ENCODE measurements at places on chromosomes 7 and 10.

GRCh38 chr7:41047789-41048191 is 655.1 kb downstream of the INHBA start:
- no peak for DNase-seq

DNA sequence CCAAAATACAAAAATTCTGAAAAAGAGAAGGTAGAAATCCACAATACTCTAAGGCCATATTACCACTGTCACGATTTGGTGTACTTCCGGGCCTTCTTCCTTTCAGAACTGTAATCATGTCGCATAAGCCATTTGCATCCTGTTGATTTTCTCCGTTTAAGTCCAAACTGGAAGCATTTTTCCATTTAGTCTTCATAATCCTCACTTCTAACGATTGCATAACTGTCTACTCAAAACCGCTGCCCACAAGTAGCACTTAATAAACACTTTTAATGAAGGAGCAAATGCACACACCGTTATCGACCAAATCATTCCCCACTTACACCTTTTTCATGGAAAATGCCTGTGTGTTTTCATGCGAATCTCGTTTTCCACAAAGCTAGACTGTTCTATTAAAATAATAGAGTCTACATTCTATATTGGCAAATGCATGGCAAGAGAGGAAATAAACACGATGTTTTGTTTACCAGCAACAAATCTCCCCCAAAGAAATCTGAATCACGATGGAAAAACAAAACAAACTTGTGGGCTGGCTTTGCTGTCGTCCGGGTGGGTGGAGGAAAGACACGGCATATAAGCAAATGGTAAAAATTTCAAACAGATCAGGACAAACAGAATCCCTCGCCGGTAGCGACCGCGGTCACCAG is 1.0 kb downstream of the ATE1 start:
- no peak for DNase-seq

DNA sequence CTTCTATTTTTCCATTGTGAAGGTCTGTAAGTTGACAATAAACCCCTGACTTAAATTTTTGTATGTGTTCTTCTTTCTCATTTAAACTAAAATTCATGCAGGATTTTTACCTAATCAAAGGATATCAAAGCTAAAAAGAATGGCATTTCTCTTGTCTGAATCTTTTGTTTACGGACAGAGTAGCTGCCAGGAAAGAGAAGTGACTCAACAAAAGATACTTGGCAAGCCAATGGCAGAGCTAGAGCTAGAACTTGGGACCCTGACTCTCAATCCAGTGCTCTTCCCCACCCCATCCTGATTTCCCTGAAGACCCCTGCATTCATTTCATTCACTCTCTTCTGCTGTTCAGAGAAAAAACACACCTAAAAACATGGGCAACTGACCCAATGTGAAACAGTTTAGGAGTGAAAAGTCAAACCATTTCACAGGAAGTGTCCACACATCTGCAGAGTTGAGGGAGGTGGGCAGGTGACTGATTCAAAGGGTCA is 40.2 kb upstream of the PDLIM1 start:
- no peak for DNase-seq

DNA sequence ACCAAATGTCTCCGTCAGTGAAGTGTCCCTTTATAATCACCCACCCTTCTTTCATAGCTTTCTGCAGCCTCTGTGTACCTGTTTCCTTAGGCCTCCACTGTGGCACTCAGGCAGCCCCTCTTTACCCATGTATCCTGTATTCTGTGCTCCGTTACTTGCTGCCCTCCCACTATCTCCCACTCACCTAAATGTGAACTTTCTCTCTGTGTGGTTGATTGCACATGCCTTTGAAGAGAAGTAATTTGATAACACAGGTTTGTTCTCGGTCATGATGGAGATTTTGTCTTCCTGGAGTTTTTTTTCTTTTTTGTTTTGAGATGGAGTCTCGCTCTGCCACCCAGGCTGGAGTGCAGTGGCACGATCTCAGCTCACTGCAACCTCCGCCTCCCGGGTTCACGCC is 61.5 kb downstream of the REEP3 start:
- DNase-seq: no peak

DNA sequence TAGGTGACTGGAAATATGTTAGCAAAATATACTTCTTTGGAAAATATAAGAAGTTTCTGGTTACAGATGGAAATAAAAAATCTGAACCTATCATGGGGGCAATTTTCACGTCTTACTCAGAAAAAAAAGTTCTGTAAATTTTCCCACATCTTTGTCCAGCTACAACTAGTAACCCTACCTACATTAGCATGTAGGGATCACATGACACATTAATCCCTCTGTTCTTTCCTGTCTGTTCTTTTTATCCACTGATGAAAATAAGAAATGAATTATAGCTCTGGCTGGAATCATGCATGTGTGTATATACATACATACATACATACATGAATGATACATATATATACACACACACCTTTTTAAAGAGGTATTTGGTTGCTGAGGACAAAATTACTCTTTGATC is 3.6 kb upstream of the FAM53B start:
- no peak for DNase-seq

GRCh38 chr7:747186-747585 is 20.1 kb upstream of the PRKAR1B start:
- no peak for DNase-seq

DNA sequence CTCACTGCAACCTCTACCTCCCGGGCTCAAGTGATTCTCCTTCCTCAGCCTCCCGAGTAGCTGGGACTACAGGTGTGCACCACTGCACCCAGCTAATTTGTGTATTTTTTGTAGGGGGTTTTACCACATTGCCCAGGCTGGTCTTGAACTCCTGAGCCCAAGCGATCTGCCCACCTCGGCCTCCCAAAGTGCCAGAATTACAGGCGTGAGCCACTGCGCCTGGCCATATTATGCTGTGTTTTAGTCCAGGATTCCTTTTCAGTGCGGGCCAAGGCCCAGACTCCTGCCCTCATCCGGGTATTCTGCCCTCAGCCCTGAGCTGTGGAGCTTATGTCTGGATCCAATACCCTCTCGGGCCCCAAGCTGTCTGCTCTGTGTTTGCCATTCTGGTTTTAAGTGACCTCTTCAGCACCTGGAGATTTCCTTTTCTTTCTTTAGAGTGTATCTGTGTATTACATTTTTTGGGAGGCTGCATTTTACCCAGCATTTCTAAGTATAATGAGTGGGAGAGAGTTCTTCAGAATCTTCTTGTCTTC is 114.9 kb downstream of the BUB3 start:
- no peak for DNase-seq

DNA sequence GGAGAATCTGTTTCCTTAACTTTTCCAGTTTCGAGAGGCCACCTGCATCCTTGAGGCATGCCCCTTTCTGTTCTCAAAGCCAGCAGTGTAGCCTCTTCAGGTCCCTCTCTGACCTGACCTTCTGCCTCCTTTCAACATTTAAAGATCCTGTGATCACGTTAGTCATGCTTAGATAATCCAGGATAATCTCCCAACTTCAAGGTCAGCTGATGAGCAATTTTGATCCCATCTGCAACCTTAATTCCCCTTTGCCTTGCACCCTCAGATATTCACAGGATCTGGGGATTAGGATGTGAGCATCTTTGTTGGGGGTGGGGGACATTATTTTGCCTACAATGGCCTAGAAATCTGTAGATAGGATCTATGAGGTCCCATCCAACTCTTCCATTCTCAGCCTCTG is 8.0 kb downstream of the HKDC1 start:
- no peak for DNase-seq

GRCh38 chr10:14507176-14507575 is 176.5 kb upstream of the FRMD4A start:
- DNase-seq: no peak
